ENCODE measurements at places on chromosomes 4 and X. TPM values are rescaled to one million over a fixed set of nuclear protein-coding genes. Genes with fewer than 3 reads are reported as not detected.

- no peak overlapping the region for H3K27ac ChIP-seq
- no peaks in the 10 kb centered on the region for H3K36me3 ChIP-seq
- DNase-seq = no peak
- no peaks in the 10 kb centered on the region for H3K4me1 ChIP-seq
Observed at GRCh38 chrX:43644124-43644701, 11.9 kb upstream of the MAOA start.

SNCA gene
- total RNA-seq = 8.4 TPM

DNA sequence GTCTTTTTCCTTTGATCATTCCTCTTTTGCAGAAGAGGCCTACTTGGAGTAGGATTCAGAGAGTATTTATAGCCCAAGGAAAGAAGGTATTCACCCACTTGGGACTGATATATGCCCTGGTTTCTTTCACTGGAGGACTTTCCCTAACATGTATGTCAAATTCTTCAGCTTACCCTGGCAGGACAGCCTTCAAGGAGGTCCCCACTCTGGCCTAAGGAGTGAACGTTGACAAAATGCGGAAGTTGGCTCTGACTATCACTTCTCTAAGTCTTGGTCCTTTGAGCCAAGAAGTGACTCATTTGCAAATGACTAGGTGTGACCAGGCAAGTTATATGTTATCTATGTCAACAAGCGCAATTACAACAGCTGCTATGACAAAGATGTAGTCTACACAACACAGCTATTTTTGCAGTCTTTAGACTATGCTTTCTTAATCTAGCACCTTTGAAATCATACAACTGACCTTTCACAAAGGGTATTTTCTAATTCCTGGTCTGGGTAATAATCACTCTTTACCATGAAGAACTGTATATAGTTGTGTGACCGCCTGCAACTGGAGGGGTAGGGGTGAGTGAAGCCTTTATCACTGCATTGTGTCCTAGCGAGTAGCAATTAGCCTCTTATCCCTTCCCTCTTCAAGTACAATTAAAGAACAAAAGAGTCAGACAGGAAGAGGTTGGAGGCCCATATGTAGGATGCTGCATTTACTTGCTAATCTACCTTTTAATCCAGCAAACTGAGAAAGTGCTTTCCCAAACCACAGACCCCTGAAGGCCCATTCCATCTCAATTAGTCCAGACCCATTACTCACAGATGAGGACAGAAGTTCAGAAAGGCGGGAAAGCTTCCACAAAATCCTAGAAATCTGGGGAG is 50.1 kb downstream of the RASGEF1B start:
- H3K4me1 ChIP-seq = no peaks in the 10 kb centered on the region
- H3K27me3 ChIP-seq = no peaks in the 10 kb centered on the region
- H3K27ac ChIP-seq = no peak overlapping the region
- DNase-seq = no peak

DNA sequence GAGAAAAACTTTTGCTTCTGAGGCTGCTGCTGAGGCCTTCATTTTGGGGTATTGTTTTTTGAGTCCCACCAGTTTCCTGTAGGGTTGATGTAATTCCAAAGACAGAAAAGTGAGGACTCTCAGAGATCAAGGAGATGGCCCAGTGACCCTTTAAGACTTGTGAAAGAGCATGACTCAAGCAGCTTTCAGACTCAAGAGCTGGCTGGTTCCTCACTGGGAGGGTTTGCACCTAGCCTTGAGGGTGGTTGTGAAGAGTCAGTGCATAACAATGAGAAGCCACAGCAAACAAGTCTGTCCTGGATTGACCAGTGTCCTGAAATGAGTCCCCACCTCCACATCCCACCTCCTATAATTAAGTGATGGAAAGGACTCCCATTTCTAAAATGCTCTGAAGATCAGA is 89.2 kb downstream of the NHS start:
- DNase-seq = no peak
- peaks cover 10% of the 10 kb centered on the region for H3K27me3 ChIP-seq
- no peaks in the 10 kb centered on the region for H3K4me1 ChIP-seq
- H3K36me3 ChIP-seq = no peaks in the 10 kb centered on the region
- no peak overlapping the region for H3K4me3 ChIP-seq

DNA sequence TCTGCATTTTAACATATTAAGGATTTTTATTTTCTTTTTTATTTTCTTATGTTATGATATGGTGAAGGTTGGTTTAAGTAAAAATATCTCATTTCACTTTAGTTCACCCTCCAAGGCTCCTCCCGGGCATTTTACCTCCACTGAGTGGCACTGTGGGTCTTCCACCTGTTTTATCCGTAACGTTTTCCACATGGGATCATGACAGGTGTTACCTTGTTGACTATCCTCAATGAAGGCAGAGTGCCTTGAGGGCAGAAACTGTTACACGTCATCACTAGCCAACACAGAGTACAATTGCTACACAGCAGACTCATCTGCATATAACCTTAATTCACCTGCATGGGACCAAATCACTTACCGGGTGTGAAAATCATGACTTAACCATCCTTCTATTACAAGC is 105.8 kb downstream of the GEMIN8 start:
- H3K27ac ChIP-seq = no peak overlapping the region
- no peak overlapping the region for H3K4me3 ChIP-seq
- no peaks in the 10 kb centered on the region for H3K4me1 ChIP-seq
- no peaks in the 10 kb centered on the region for H3K36me3 ChIP-seq
- peaks cover 2% of the 10 kb centered on the region for H3K27me3 ChIP-seq

DNA sequence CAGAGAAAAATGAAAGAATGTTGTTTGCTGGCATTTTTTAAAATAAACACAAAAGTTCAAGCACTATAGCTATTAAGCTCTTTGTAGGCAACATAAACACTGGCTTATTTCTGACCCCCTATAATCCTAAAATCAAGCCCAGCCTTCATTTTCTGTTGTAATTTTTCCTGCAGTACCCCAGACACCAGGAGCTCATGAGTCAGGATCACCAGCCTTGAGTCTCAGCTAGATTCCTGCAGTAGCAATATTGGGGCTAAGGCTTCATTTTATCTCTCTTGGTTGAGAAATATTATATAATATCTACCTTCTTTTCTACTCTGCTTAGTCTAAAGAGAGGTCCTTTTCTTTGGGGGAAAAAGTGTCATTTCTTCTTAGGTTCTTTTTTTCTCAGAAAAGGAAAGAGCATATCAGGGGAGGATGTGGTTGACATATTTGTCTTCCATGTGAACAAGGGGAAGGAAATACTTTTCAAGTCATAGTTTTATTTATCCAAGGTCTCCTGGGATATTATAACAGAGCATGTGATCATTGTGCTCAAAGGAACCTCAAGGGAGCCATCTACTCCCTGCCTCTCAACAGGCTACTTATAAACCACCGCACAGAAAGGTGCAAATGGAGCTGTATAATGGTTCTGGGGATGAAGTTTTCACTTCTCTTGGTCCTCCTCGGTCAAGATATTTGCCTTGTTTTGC is 678.3 kb upstream of the NR3C2 start:
- no peaks in the 10 kb centered on the region for H3K4me1 ChIP-seq
- H3K36me3 ChIP-seq = no peaks in the 10 kb centered on the region
- no peak for DNase-seq
- H3K4me3 ChIP-seq = no peak overlapping the region

HTN3 gene
- total RNA-seq = not detected

GRCh38 chrX:20547611-20548051 is 280.9 kb upstream of the RPS6KA3 start:
- no peaks in the 10 kb centered on the region for H3K4me1 ChIP-seq
- peak; percentile 55 for DNase-seq
- no peak overlapping the region for H3K27ac ChIP-seq
- no peak overlapping the region for H3K4me3 ChIP-seq

Data from kidney (tissue), 22 donors.